ENCODE measurements at places on chromosomes 2 and 18. TPM values are rescaled to one million over a fixed set of nuclear protein-coding genes. Genes with fewer than 3 reads are reported as not detected.

Gene HAAO
- 3.2 TPM for total RNA-seq

Gene CCDC121
- total RNA-seq, result 20.2 TPM

Gene MC2R
- not detected for total RNA-seq

Gene BBS5
- 14.6 TPM for total RNA-seq

Gene PAX3
- 4.9 TPM for total RNA-seq

Gene UPP2
- total RNA-seq, result 0.16 TPM

Gene COL6A3
- total RNA-seq, result 74.1 TPM

Gene GRHL1
- 8.3 TPM for total RNA-seq

Gene CPSF3
- 54.4 TPM for total RNA-seq

Gene SERPINB3
- total RNA-seq, result 0.74 TPM

Gene ZCCHC2
- total RNA-seq, result 56.9 TPM

Gene NAGK
- 77.5 TPM for total RNA-seq

Gene AFTPH
- total RNA-seq, result 43.9 TPM

Gene GAREM2
- total RNA-seq, result 6.8 TPM

Gene GALNT5
- 0.06 TPM for total RNA-seq

Gene TGFA
- 0.62 TPM for total RNA-seq

- no peak overlapping the region for H3K27ac ChIP-seq
- H3K36me3 ChIP-seq, result no peaks in the 10 kb centered on the region
- DNase-seq, result no peak
- H3K4me3 ChIP-seq, result no peak overlapping the region
Observed at GRCh38 chr2:204049635-204050034, 113.1 kb downstream of the ICOS start.

DNA sequence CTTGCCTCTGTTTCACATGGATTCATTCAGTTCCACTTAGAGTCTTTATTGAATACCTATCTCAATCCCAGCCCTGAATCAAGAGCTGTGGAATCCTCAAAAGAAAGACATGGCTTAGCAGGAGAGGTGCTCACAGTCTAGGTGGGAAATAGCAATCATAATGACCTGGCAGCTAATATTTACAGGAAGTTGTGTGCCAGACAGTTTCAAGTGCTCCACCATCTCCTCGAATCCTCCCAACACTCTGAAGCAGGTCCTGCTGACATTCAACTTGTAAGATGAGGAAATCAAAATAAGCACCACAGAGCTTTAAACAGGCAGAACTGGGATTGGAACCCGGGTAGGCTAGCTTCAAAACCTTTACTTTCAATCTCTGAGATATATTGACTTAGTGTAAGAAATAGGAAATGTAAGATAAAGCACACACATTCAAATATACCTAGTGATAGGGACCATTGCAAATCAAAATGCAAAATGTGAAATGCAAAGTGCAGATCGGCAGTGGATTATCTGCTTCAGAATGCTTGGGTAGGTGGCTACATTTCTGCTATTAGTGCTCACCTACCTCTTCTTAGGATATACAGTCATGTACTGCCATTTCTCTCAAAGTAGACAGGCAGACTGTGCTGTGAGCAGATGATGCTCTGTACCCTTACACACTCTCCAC lies 182.0 kb downstream of the PRKCE start:
- no peaks in the 10 kb centered on the region for H3K4me1 ChIP-seq
- no peak for DNase-seq
- no peaks in the 10 kb centered on the region for H3K36me3 ChIP-seq
- no peak overlapping the region for H3K4me3 ChIP-seq

DNA sequence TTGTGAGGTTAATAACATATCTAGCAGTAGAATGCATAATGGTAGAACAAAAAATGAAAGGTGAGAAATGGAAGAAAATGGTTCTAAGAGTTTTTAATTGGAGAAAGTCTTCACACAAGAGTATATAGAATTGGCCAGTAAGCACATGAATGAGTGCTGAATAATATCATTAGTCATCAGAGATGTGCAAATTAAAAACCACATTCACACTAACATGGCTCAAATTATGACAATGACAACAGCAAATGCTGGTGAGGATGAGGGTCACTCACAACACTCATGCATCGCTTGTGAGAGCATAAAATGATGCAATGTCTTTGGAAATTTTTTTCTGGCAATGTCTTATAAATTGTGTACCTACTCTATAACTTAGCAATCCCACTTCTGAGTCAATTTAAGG lies 1355.4 kb upstream of the ACVR2A start:
- no peaks in the 10 kb centered on the region for H3K36me3 ChIP-seq
- H3K27me3 ChIP-seq, result no peaks in the 10 kb centered on the region
- H3K4me3 ChIP-seq, result no peak overlapping the region
- H3K27ac ChIP-seq, result no peak overlapping the region
- no peak for DNase-seq

DNA sequence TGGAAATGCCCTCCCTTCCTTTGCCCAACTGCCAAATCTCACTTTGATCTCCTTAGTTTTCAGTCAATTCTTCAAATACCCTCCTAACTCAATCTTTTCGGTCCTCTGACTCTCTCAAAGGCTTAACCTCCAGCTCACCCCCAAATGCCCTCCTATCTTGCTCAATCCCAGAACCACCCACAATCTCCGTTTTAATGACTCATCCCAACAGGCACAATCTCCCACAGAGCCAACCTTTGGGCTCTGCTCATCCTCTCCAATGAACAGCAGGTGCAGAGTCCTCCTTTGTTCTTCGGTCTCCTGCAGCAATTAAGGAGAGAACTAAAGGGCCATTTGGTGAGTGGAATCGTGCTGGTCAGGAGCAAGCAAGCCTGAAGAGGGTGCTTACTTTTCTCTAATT lies 366.1 kb upstream of the CRIM1 start:
- H3K27ac ChIP-seq, result no peak overlapping the region
- H3K27me3 ChIP-seq, result no peaks in the 10 kb centered on the region
- H3K36me3 ChIP-seq, result no peaks in the 10 kb centered on the region
- H3K4me1 ChIP-seq, result no peaks in the 10 kb centered on the region
- no peak for DNase-seq

DNA sequence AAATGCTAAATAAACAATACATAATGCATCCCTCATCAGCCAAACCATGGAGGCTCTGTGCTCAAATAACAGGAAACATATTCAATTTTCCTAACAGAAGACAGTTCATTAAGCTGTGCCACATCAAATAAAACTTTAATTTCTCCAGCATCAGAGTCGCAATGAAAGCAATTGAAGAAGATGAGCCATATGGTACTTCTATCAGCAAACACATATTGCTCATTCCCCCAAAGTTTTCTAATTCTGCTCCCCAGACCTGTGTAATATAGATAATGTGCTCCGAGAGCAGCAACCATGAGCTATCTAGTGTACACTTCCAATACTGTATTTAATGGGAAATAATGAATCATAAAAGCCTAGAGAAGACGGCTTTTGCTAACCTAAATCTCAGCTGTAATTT lies 263.2 kb downstream of the MEIS1 start:
- peaks cover 12% of the 10 kb centered on the region for H3K4me1 ChIP-seq
- no peak overlapping the region for H3K27ac ChIP-seq
- no peaks in the 10 kb centered on the region for H3K27me3 ChIP-seq

DNA sequence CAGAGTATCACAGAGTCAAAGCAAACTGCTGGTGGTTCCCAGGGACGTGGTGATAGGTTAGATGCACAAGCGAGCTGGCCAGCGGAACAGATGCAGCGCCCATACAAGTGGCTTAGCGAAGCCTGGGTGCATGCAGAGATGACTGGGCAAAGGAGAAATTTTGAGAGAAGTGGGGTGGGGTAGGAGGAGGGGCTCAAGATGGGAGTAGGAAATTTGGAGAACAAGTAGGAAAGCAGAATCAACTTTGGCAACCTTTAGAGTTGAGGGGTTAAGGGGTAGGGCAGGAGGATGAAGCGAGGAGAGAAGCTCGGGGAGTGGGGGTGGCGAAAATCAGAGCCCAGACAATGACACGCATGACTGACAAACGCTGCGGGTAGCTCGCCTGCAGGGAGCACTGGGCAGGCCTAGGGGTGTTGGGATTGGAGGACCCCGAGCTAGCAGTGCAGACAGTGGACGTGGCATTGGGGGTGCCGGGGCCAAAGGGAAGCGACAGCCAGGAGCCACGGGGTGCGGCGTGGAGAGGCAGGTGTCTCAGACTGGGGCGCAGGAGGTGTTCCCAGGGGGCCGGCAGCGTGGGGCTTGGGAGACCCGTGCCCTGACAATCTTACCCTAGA lies 431 bp downstream of the FAM98A start:
- H3K36me3 ChIP-seq, result no peaks in the 10 kb centered on the region
- no peaks in the 10 kb centered on the region for H3K27me3 ChIP-seq
- H3K4me1 ChIP-seq, result peaks cover 12% of the 10 kb centered on the region
- peak; percentile 58 for DNase-seq
- H3K4me3 ChIP-seq, result peak overlapping the region; percentile 75

DNA sequence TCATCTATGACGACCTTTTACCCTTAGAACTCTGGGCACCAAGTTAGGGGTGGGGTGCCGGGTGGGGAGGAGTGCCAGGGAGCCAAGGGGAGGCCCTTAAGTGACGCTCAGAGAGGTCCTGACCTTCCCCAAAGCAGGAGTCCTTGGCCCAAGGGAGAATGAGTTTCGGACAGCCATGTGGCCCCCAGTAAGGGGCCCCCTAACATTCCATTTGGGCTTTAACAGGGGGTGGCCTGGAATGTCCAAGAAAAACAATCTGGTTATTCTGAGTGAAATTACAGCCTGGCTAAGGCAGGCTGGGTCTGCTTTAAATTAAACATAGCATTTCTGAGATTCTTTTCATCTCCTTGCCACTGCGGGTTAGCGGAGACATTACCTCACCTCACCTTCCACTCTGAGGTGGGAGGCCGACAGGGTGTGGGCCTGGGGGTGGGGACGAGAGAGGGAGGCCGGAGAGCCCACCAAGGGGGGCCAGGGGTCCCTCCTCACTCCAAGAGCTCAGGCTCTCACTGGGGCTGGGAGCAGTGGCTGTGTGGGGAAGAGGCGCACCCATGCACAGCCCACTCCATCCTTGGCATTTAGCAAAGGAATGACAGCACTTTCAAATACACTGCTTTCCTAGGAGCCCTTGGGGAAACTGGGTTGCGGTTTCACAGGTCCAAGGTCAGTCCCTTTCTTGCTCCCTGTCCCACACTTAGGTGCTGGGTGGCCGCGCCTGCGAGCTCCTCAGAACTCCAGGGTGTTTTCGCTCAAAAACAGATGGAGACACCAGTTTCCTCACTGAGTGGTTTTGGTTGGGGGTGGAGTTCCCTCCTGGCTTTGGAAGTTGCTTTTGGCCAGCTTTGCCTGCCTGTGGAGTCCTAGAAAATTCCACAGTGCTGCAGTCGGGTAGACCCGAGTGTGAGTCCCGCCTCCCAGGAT lies 107.4 kb downstream of the POLR1A start:
- H3K27me3 ChIP-seq, result no peaks in the 10 kb centered on the region
- no peak overlapping the region for H3K4me3 ChIP-seq
- H3K27ac ChIP-seq, result peak overlapping the region; percentile 89
- peaks cover 48% of the 10 kb centered on the region for H3K4me1 ChIP-seq

- no peaks in the 10 kb centered on the region for H3K27me3 ChIP-seq
- H3K36me3 ChIP-seq, result no peaks in the 10 kb centered on the region
- no peak overlapping the region for H3K4me3 ChIP-seq
- H3K27ac ChIP-seq, result peak overlapping the region; percentile 74
Observed at GRCh38 chr18:77108001-77108692, 24.4 kb downstream of the MBP start.

GRCh38 chr18:13796515-13796914 lies 27.4 kb upstream of the MC5R start:
- H3K4me1 ChIP-seq, result no peaks in the 10 kb centered on the region
- no peaks in the 10 kb centered on the region for H3K27me3 ChIP-seq
- no peak overlapping the region for H3K4me3 ChIP-seq

GRCh38 chr2:5696945-5697521 lies 4.8 kb downstream of the SOX11 start:
- no peak overlapping the region for H3K27ac ChIP-seq
- peak overlapping the region; percentile 34 for H3K4me3 ChIP-seq
- H3K27me3 ChIP-seq, result no peaks in the 10 kb centered on the region
- DNase-seq, result no peak
- no peaks in the 10 kb centered on the region for H3K36me3 ChIP-seq
- H3K4me1 ChIP-seq, result peaks cover 5% of the 10 kb centered on the region

DNA sequence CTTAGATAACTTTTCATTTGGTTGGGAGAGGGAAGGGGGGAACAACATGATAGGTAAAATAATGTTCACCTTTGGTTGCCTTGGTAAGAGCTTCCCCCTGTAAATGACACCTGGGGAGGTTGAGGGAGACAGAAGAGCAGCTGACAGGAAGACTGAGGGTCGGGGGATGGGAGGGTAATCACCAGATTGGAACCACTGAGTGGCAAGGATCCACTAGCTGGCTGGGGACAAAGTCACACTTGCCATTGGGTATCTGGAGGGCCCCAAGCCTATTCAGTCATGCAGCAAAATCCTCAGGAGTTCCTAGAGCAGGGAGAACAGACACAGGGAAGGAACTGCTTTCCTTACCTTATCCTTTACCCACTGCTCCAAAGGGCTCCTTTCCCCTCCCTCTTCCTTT lies 84.3 kb downstream of the MAPK4 start:
- no peaks in the 10 kb centered on the region for H3K4me1 ChIP-seq
- DNase-seq, result no peak
- H3K27ac ChIP-seq, result no peak overlapping the region
- H3K4me3 ChIP-seq, result no peak overlapping the region
- H3K27me3 ChIP-seq, result no peaks in the 10 kb centered on the region
- H3K36me3 ChIP-seq, result no peaks in the 10 kb centered on the region

GRCh38 chr2:1830936-1831619 lies 86.8 kb upstream of the PXDN start:
- H3K27ac ChIP-seq, result no peak overlapping the region
- H3K27me3 ChIP-seq, result no peaks in the 10 kb centered on the region
- no peak for DNase-seq
- H3K36me3 ChIP-seq, result no peaks in the 10 kb centered on the region
- no peak overlapping the region for H3K4me3 ChIP-seq

DNA sequence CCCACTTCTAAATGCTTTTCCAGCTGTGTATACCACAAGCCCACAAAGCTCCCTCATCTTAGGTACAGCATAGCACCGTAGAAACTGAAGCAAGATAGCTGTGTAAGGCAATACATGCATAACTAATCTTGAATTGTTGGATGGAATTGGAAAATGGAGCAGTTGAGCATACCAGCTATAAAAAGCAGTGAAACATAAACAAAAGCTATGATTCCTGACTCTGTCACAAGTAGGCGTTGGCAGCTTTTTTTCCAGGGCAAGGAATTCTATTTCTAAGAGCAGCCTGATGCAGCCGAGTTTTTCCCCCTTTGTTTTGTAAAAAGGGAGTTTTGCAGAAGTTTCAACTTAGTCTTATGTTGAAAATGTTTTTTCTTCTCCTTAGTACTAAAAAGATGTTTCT lies 32.4 kb downstream of the MOGAT1 start:
- H3K4me1 ChIP-seq, result no peaks in the 10 kb centered on the region
- no peak overlapping the region for H3K4me3 ChIP-seq
- no peak for DNase-seq
- H3K36me3 ChIP-seq, result no peaks in the 10 kb centered on the region
- no peak overlapping the region for H3K27ac ChIP-seq

DNA sequence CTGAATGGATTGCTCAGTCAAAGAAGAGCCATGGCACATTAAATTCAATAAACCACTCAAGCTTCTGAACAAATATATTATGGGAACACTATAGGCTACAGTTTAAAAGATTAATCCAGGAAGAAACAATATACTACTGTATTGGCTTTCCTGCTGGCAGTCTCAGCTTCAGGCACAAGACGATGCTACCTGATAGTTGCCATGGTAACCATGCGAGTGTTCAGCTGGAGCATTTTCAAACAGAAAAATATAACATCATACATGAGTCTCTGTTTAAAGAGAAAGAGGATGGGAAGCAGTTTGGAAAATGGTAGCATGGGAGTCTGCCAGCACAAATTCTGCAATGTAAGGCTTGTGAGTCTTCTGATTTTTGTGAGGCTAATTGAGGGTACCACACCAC lies 65.9 kb upstream of the CPO start:
- no peaks in the 10 kb centered on the region for H3K27me3 ChIP-seq
- no peaks in the 10 kb centered on the region for H3K4me1 ChIP-seq
- H3K36me3 ChIP-seq, result no peaks in the 10 kb centered on the region
- no peak overlapping the region for H3K4me3 ChIP-seq
- no peak overlapping the region for H3K27ac ChIP-seq
- no peak for DNase-seq
